Fibroblast of villous mesenchyme (primary cell): ENCODE measurements at places on chromosomes 7 and 10. TPM values are rescaled to one million over a fixed set of nuclear protein-coding genes. Genes with fewer than 3 reads are reported as not detected.
A peak's percentile ranks its signal among the peaks of the same experiment; 100 is the strongest.

GRCh38 chr10:79244068-79244442 lies 103.2 kb upstream of the PPIF start:
- DNase-seq: no peak

GRCh38 chr10:1544929-1545328 lies 192.4 kb downstream of the ADARB2 start:
- no peak for DNase-seq

DNA sequence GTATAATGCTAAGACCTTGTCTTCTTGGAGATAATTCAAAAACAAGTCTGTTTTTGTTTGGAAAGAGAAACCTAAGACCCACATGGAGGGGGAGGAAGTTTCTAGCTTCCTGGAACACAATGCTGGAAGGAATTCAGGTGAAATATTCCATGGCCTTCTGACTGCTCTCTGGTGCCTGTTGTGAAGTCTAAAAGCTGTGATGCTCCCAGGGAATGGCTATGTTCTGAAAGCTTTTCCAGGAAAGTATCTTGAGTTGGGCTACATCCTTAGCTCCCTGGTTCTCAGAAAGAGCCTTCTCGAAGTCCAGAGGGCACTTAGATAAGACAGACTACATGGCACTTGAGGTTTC lies 12.5 kb upstream of the PFKP start:
- no peak for DNase-seq

DNA sequence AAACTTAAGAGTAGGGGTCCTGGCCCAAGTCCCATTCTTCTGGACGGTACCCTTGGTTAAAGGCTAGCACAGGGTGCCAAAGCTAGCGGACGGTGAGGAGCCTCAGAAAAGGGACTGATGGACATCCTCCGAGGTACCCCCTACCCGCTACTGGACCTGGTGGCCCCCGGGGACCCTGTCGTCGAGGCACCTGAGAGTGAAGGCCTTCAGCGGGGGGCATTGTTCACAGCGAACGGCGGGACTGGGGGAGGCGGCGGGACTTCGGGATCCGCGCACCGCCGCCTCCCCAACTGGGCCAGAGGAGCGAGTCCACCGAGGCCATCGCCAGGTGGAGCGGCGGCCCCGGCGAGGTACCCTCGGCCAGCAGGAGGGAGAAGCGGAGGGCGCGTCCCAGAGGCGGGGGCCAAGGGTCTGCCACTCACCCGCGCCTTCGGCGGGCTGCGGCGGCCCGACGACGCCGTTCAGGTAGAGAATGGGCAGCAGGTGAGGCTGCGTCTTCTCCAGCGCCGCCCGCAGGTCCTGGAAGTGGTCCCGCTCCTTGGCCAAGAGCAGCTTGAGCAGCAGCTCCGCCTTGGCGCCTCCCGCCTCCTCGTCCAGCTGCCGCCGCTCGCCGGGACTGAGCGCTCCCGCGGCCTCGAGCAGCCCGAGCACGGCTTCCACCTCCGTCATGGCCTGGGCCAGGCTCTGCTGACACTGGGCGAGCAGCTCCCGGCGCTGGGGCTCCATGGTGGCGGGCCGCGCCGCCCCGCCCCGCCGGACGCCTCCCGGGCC lies 575 bp downstream of the DLG5 start:
- DNase-seq: peak; percentile 36

DNA sequence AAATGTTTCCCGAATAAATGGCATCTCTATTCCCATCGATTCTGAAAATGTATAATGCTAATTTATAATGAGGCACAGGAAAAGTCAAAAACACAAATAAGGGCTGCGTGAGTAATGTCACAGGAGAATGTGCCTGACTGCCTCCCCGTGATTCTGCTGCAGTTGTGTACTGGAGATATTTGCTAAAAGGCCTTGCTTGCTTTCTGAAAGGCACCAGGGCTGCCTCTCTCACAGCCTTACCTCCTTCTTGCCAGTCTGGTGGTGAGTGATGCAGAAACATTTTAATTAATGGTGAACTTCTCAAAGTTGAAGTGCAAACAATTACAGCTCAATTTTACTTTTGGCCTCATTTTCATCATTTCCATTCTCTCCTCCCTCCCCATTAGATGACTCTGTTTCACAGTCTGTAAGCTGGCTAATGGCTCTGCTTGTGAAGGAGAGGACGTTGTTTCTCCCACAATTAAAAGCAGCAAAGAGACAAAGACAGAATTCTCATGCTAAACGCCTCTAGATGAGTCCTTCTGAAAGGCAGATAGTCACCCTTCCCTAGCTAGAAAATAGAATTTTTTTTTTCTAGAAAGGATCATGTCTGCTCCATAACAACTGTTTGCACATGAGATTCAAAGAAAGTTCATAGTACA lies 377.6 kb downstream of the MDFIC start:
- no peak for DNase-seq

GRCh38 chr10:77692782-77693181 lies 55.2 kb upstream of the KCNMA1 start:
- DNase-seq: no peak

DNA sequence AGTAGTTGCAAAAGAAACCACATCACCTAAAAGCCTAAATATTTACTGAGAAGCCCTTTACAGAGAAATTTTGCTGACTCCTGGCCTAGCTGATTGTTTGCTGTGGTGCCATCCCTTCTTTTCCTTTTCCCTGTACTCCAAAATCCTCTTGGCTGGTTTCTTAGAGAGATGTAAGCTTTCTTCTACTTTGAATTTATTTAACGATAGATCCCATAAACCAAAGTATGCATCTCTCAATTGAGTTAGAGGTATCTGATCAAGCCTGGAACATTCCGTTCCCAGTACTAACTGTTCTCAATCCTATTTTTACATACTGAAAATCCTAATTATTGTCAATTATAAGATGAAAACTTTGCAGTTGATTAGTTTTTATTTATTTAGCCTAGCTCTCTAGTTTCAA lies 6.3 kb downstream of the TMEM60 start:
- peak; percentile 72 for DNase-seq

DNA sequence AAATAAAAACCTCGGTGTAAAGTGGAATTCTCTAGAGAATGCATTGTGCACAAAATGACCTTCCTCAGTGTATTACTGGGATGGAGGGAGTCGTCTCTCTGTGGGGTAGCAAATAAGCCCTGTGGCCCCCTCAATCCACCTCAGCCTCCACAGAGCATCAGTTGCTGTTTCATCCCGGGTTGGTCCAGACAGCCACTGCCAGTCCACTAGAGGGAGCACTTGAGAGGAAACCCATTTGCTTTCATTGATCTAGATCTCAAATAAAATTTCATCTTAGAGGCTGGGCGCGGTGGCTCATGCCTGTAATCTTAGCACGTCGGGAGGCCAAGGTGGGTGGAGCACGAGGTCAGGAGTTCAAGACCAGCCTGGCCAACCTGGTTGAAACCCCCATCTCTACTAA lies 1128.7 kb downstream of the CNTNAP2 start:
- DNase-seq: peak; percentile 5

DNA sequence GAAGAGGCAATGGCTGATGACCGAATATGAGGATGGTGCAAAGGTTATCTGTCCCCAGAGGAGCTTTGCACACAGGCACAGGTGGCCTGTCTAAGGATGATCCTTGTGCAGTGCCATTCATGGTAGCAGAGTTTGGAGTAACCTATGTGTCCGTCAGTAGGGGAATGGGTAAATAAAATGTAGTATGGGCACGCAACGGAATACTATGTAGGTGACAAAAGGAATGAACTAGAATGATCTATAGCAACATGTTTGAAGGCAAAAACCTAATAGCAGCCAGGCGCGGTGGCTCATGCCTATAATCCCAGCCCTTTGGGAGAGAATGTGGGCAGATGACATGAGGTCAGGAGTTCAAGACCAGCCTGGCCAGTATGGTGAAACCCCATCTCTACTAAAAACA lies 41.6 kb upstream of the ECHDC3 start:
- DNase-seq: no peak

GRCh38 chr7:141945356-141945755 lies 1.4 kb downstream of the CLEC5A start:
- no peak for DNase-seq

GRCh38 chr7:86976958-86977357 lies 82.5 kb downstream of the ELAPOR2 start:
- no peak for DNase-seq

DNA sequence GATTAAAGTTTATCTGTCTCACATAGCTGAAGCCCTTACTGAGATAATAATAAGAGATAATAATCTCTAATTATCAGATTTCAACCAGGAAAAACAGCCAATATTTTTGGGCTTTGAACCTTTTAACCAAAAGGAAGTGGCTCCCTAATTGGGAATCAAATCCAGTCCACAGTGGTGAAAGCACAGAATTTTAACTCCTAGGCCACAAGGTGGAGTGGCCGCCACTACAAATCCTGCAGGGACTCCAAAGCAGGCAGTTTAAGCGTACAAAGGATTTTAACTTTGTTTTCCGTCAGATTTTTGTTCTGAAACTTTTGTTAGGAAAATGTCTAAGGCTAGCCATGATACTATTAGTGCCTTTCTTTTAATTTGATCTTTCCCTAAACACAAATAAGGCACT lies 99.6 kb upstream of the CCNY start:
- peak; percentile 19 for DNase-seq

- no peak for DNase-seq
Observed at GRCh38 chr7:88586890-88587289, 172.6 kb upstream of the ZNF804B start.

DNA sequence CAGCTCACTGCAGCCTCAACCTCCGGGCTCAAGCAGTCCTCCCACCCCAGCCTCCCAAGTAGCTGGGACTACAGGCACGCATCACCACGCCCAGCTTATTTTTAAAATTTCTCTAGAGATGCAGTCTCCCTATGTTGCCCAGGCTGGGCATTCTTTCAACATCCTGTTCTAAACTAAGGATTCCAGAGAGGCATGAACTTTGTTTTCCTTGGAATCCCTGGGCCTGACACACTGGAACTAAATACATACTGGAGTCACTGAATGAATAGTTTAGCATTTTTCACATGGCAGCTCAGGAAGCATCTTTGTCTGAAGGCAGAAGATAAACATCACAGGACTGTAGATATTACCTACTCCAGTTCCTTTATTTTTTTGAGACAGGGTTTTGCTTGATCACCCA lies 108.7 kb downstream of the ITIH5 start:
- no peak for DNase-seq

GRCh38 chr7:88233828-88234227 lies 14.0 kb upstream of the SRI start:
- peak; percentile 3 for DNase-seq

The NUTM2B gene
- 0.32 and 0.43 TPM in 2 replicates for total RNA-seq

The MLXIPL gene
- total RNA-seq: not detected in 2 replicates

The CRYGN gene
- total RNA-seq: under 0.01 TPM in 1 of 2 replicates, not detected in the other

The SPDYE2B gene
- total RNA-seq: not detected in 2 replicates

The COL13A1 gene
- 3.5 and 5.8 TPM in 2 replicates for total RNA-seq

The CHRM2 gene
- 28.9 and 74.4 TPM in 2 replicates for total RNA-seq

The VWDE gene
- under 0.01 TPM in 1 of 2 replicates, not detected in the other for total RNA-seq

The TMEM176B gene
- total RNA-seq: 0.43 TPM in 1 of 2 replicates, not detected in the other

The NEUROG3 gene
- total RNA-seq: not detected in 2 replicates

The MOGAT3 gene
- total RNA-seq: not detected in 2 replicates
